T-helper 2 cell (primary cell): ENCODE measurements at places on chromosomes 12 and 14.
A peak's percentile ranks its signal among the peaks of the same experiment; 100 is the strongest.

DNA sequence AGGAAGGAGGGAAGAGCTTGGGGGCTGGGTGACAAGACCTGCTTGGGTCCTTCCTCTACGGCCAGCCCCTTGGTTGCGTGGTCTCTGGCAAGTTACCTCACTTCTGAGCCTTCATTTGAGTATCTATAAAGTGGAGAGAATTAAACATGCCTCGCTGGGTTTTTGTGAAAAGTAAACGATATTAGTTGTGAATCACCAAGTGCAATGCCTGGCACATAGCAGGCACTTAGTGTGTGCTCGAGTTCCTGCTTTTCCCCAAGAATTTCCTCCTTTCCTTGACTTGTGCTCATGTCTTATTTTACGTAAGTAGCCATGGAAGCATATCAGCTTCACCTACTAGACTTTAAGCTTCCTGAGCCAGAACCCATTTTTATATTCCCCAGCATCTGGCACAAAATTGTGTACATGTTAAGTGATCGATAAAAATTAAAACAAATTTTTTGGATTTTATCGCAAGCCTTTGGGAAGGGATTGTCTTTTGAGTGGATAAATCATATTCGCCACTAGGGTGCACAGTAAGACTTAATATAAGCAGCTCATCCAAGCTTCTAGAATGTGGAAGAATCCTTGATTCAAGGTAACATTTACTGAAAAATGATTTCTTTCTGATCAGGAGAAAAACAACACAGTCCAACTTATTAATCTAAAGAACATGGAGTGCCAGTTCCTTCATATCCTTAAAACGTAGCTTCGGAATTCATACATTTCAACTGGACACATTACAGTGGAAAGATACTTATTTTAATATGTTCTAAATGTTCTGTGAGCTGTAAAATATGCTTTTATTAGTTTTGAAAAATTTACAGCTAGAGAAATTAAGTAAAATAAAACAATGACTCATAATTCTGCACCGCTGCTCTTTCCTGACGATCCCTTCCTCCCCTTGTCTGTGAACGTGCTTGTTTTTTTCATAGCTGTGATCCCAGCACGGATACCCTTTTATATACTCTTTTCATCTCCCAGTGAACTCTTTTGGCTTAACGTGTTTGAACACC is 62.0 kb downstream of the SLC25A47 start:
- DNase-seq = peak; percentile 9

GRCh38 chr12:26936559-26937442 is 980 bp downstream of the INTS13 start:
- DNase-seq = peak; percentile 37

DNA sequence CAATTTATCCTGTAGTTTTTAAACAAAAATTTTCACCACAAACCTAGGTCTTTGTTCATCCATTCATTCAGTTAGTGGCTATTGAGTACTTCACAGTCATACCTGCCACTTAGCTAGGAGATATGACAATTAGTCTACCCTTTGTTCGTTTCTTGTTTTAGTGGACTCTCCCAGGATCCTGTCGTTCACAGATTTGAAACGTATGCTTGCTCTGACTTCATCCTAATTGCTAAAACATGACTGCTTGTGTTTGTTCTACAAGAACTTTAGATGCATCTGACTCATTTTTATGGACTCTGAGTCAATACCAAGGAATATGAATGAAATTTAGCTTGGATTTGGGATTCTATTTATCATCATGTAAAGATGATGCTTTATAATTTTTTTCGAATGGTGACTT is 69.5 kb downstream of the TBC1D30 start:
- DNase-seq = peak; percentile 11

DNA sequence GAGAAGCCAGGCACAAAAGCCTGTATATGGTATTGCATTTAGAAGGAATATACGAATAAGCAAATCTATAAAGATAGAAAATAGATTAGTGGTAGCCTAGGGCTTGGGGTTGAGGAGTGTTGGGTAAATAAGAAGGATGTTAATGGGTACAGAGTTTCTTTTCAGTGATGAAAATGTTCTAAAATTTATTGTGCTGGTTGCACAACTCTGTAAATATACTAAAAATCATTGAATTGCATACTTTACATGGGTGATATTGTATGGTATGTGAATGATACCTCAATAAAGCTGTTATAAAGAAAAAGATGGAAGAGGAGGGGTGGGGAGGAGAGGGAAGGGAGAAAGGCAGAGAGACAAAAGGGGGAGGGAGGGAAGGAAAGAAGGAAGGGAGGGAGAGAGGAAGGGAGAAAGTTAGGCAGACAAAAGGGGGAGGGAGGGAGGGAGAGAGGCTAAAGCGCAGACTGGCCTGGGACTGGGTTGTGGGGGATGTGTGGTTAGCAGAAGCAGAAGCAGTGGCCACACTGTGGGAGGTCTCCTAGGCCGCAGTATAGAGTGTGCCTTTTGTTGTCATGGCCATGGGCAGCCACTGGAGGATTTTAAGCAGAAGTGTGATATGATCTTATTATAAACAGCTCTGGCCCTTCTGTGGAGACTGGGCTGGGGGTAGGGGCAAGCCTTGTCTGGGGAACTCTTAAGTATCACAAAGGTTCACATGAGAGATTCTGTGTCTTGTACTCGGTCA is 73.6 kb upstream of the ELK3 start:
- DNase-seq = no peak

GRCh38 chr12:58372298-58372697 is 430.9 kb downstream of the ATP23 start:
- no peak for DNase-seq

DNA sequence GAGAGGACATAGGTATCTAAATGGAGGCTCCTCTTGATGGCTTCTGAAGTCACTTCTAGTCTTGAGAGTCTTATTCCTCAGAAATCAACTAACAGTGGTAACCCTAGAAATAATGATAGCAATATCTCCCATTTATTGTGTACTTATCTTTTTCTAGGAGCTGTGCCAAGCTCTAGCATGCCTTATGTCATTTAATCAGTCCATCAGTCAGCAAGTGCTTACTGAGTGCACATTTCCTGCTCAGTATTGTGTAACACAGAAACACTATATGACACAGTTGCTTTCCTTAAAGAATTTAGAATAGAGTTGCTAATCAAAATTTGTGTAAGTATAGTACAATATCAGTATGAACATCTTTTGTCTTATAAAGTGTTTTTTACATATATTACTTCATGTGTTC is 36.6 kb downstream of the KRT76 start:
- no peak for DNase-seq

GRCh38 chr14:58171090-58171489 is 19.1 kb upstream of the ARMH4 start:
- no peak for DNase-seq

DNA sequence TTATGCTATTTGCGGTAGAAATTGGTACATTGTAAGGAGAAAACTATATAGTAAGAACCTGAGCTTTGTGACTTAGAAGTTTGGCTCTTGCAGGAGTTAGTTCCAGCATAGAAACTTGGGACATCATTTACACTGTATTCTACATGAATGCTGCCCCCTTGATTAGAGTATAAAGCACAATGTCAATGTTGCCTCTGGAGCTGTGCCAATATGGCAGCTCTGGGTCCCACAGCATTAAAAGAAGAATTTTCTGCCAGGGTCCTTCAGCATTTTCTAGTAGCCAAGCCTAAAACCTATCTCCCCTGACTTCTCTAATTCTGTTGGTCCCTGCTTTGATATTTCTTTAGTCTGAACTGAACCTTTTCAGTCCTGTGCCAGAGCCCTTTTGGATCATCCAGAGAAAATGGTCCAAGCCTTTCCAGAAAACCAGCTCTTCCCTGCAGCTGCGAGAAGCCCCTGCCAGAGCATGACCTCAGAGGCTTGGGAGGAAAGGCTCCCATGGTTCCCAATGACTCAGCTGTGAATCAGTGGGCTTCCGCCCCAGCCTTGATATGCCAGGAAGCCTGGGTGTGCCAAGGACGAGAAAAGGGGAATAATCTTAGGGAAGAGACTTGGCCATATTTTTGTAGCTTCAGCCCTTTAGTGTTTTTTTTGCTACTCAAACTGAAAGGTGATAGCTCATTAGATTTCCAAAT is 43.2 kb downstream of the PLEKHG7 start:
- DNase-seq = no peak

DNA sequence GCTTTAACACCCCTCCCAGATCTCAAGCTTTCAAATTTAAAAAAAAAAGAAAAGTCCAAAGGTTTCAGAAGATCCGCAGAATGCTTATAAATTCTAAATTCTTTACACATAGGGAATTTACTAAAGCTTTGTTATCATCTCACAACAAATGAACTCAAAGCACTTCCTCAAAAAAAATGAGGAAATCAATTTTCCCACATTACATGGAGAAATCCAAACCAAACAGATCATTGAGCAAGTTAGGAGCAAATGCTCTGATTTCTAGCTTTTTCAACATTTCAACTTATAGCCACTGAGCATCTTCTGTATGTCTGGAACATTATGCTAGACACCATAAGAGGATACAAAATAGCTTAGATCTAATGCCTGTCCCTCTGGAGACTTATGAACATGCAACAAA is 161.0 kb downstream of the CEP128 start:
- no peak for DNase-seq

DNA sequence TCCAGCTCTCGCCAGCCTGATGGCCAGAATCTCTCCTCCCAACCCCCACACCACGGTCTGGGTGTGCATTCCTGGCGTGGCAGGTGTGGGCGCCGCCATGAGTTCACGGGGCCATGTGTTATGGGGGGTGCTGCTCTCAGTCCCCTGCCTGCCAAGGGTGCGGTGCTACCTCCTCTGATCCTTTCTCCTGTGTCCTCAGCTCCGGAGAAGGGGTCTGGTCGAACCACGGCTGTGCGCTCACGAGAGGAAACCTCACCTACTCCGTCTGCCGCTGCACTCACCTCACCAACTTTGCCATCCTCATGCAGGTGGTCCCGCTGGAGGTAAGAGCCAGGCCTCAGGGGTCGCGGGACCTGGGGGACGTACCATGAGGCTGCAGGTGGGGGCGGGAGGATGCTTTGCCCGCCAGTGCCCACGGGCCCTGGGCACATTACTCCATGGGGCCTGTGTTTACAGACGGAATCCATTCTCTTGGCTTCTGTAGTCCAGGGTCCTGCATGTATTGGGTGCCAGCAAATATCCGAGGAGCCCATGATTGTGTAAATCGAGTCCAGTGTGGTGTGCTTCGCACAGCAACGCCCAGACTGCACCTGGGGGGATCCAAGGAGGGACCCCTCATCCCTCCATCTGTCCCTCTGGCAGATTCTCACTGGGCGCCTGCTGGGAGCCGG is 130.8 kb downstream of the ADGRD1 start:
- DNase-seq = no peak

DNA sequence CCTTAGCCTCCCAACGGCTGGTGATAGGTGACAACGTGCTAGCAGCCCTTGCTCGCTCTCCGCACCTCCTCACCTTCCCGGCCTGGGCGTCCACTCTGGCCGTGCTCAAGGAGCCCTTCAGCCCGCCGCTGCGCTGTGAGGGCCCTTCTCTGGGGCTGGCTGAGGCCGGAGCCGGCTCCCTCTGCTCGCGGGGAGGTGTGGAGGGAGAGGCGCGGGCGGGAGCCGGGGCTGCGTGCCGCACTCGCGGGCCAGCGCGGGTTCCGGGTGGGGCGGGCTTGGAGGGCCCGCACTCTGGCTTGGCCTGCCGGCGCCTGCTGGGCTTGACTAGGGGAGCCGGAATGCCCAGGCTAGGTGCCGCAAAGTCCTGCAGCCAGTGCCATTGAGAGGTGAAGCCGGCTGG is 131.1 kb downstream of the CCER1 start:
- no peak for DNase-seq

GRCh38 chr12:115267891-115268290 is 583.9 kb upstream of the TBX3 start:
- DNase-seq = no peak

GRCh38 chr14:69666690-69667211 is 55.4 kb downstream of the SUSD6 start:
- no peak for DNase-seq

DNA sequence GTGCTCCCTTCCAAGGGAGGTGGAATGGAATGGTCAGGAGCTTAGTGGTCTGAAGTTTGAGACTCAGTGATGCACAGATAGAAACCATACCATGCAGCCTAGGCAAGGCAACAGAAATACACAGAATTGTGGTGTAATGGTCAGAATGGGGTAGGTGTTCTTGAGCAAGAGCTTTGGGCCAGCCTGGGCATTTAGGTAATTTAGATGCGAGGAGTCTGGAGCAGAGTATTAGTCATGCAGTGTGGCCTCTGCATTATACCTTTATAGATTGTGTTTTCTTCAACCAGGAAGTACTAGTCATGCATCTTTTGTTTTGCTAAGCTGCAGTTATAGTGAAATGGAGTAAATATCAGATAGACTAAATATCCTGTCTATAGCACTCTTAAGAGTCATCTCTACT is 118.3 kb downstream of the DAAM1 start:
- DNase-seq = no peak

- no peak for DNase-seq
These were observed 788 bp downstream of the SFSWAP start for GRCh38 chr12:131711551-131712205.

DNA sequence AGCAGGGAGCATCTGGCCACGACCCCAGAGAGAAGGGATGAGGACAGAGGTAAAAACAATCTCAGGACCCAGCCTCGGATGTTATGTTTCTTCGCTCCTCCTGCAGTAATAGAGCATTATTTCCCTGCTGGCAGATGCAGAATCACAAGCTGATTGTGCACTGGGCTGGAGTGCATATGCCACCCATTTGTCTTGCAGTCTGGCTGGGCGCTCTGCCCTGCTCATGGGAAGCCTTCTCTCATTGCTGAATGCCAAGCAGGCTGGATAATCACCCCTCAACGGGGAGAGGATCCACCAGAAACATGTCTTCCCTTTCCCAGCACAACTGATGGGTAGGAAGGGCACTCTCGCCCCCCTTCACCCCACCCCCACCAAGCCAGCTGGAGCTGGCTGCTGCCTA is 8.5 kb upstream of the VASH1 start:
- no peak for DNase-seq
